AG20443 (cell line): ENCODE measurements at places on chromosomes 11 and 22.
A peak's percentile ranks its signal among the peaks of the same experiment; 100 is the strongest.

- DNase-seq: no peak
Observed at GRCh38 chr11:64804346-64805210, 1.6 kb upstream of the MAP4K2 start.

DNA sequence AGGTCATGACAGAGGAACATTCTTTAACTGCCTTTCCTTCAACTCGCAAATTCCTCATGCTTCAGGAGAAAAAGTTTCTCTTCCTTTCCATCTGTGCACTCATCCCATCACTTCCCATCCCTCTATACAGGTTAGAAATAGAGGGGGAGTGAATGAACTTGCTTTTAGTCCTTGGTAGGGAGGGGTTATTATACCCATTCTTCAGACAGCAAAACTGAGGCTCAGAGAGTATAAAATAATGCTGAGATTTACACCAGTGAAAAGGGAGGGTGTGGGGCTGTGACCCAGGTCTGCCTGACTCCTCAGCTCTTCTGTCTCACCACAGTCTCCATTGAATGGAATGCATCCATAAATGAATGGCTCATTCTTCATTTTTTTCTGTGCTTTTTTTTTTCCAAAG lies 109.4 kb upstream of the RCN1 start:
- DNase-seq: no peak

DNA sequence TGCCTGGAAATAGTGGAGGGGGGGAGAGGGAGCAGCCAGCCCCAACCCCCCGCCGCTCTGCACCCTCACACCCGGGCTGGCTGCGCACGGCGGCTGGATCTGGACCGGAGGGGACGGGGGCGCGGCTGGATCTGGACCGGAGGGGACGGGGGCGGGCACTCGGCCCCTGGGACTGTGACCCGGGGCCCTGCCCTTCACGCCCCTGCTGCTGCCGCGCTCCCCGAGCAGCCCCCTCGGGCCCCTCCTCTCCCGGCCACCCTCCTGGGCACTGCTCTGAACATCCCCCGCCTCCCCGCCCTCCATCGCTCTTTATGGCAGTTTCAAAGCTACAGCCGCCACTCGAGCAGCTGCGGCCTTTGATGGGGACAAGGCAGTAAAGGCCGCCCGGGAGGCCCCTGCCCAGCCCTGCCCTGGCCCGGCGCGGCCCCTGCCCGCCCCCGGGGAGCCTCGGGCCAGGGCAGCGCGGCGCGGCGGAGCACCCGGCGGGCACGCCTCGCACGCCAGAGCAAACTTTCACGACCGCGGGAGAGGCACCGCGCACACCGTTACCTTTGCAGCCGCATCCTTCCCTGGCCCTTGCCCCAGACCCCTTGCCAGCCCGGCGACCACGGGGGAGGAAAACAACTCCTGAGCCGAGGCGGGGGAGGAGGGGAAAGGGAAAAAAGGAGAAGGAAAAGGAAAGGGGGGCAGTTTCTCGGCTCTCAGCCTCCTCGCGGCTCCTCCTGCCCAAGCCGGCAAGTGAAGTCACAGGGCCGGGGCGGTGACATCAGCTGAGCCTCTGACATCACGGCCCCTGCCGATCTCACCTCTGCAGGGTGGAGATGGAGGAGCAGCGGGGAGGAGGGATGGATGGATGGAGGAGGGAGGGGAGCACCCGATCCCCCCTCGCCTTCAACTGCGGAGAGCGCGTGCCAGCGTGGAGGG lies 13.1 kb upstream of the TCF20 start:
- peak; percentile 33 for DNase-seq

DNA sequence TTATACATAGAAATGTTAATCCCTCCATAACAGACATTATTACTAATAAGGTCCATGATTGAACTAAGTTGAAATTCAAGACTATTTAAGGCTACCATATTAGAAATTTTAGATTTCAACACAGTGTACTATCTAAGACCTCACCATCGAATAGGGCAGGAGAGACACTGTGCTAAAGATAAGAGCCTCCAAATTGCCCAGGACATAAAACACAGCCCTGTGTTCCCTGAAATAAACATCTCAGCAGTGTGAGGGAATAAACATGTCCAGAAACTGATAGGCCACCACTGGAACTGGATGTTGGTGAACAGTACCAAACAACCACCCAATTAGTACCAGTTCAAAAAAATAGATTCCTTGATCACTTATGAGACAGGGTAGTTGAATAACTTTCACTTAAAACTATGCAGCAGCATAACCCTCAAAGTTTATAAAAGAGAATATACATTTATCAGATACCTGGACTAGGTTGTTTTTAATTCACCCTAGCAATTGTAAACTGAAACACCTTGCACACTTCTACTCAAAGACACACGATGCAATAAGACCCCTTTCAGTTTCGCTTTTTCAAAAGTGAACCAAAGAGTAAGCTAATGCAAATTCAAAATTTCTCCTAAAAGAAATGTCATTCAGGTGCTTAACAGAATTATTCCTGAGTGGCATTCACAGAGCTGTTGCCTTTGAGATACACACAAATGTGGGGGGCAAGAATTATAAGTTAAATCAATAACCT lies 34.3 kb downstream of the USP28 start:
- no peak for DNase-seq

DNA sequence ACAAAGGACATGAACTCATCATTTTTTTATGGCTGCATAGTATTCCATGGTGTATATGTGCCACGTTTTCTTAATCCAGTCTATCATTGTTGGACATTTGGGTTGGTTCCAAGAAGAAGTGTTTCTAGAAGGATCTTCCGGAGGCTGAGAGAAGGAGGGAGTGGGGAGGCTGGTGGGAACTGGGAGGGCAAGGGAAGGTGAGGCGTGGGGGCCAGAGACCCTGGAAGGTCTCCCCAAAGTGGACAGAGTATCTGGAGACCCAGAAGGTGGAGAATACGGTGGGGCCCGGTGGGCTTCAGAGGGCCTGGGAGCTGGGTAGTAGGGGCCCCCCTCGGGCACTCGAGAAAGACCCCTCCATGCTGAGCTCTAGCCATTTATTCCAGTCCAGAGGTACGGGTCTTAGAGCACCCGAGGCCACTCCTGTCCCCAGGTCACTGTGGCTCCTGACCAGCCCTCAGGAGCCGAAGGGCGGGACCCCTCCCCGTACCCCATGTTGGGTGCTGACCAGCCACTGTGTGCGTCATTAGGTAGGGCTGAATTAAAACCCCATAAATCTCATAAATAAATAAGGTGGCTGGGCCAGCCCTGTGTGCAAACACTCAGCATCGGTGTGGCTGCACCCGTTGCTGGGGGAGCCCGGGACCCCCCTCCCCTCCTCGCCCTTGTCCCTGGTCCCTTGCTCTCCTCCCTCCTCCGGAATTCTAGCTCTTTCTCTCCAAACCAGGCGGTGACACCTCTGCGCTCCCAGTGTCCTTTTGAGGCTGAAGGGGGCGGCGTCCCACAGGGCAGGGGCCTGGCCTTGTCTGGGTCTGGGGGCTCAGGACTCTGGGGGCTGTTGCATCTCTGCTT lies 38.8 kb upstream of the MUC5AC start:
- DNase-seq: no peak

DNA sequence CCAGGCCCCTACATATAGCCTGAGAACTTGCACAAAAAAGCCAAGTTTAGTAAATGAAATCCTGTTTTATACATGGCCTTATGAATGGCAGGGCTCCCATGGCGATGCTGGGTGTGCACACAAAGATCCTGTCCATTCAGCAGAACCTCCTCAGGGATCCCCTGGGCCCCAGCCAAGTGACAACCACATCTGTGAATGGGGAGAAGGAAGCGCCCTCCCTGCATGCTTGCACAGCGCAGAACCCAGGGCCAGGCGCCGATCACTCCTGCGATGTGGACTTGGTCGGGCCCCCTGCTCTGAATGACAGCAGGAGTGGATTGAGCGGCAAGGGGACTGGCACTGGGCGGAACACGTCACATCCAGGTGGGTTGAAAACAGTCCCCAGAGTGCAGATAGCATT lies 4.5 kb upstream of the CDC42EP2 start:
- no peak for DNase-seq
